ENCODE measurements at places on chromosomes 11 and 22.

DNA sequence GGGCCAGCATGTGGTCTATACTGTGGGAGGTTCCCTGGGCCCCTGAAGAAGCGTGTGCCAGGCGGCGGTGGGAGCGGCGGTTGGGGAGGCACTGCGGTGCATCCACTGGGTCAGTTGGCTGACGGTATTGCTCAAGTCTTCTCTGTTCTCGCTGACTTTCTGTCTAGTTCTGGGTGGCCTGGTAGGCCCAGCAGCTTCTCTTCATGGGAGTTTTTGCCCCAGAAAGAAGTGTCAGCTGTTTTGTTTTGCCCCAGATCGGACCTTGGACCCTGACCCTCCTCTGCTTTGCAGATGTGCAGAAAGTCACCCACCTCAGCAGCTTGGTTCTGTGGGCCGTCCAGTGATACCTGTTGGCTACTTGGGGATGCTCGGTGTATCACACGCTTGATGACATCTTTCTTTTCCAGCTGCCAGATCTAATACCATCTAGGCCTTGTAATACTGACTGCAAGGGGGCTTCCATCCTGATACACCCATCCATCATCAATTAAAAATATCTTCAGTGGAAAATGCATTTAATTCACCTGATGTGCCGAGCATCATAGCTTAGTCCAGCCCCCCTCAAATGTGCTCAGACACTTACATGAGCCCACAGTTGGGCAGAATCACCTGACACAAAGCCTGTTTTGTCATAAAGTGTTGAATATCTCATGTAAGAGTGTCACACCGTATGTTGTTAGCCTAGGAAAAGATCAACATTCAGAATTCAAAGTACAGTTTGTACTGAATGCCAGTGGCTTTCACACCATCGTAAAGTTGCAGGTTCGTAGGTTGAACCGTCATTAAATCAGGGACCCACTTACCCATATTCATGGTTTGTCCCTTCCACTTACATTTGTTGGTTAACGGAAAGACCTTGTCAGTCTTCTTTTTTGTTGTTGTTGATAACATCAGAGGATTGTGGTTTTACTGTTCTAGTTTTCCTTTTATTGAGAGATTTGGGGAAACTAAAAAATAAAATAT is 13.9 kb downstream of the ZBED4 start:
- DNase-seq, result no peak

DNA sequence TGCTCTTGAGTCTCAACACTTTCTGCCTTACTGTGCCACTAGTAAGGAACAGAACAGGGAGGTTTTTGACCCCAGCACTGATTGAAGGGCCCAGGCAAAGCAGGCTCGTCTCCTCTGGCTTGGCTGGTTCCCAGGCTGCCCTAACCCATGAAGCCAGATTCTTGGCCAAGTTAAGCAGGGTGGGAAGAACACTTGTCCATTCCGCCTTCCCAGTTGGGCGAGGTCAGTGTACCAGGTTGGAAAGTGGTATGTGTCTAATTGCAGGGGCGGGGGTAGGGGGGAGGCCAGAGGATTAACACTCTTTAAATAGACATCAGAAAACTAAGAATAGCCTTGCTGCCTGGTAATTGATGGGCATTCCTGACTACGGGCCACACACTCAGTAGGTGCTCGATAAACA is 14.4 kb downstream of the TIMP3 start:
- DNase-seq, result no peak

DNA sequence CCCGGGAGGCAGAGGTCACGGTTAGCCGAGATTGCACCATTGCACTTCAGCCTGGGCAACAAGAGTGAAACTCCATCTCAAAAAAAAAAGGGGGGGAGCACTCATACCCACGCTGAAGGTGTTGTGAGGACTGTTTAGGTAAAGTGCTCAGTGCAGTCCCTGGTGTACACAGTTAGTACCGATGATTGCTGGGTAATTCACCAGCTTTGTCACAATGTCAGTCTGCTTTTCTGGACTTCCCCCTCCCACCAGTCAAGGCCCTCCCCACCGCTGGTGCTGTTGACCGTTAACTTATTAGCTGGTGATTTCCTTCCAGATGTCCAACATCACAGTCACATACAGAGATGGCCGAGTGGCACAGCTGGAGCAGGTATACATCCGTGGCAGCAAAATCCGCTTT is 11.9 kb downstream of the SNRPD3 start:
- DNase-seq, result no peak

DNA sequence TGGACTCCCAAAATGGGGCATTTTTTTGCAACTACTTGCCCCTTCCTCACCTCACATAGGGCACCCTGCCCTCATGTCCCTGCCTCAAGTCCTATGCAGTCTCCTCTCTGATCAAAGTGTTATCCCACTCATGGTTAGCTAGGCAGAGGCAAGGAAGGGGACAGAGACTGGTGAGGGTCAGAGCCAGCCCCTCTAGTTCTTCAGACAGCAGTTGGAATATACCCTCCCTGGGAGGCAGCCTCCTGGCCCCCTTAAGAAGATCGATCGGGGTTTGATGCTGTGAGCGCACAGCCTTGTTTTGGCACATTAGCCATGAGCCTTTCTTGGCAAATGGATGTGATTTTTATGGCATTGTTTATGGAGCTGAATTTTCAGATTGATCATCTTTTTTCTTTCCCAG is 436.9 kb downstream of the BUD13 start:
- DNase-seq, result no peak

- DNase-seq, result no peak
Observed at GRCh38 chr11:123487157-123487744, 57.2 kb downstream of the GRAMD1B start.

- DNase-seq, result no peak
Observed at GRCh38 chr11:16993495-16993894, 20.7 kb downstream of the PLEKHA7 start.

DNA sequence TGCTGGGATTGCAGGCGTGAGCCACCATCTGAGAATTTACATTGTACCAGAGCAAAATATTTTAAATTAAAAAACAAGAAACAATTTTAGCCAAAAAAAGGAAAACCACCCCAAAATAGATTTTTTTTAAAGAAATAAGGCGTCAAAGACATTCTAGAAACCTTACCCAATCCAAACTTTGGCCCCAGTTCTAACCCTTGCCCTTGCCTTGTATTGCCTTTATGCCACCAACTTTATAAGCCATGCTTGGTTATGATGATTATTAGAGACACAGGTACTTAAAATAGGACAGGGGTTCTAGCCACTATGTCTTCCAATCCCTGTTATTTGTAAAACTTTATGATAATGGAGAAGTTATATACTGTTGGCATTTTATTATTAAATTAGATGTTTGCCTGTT is 11.8 kb downstream of the C11orf54 start:
- no peak for DNase-seq

- no peak for DNase-seq
Observed at GRCh38 chr11:96388891-96389719, 607 bp downstream of the CCDC82 start.

GRCh38 chr11:126511475-126512115 is 156.1 kb downstream of the ST3GAL4 start:
- DNase-seq, result no peak

DNA sequence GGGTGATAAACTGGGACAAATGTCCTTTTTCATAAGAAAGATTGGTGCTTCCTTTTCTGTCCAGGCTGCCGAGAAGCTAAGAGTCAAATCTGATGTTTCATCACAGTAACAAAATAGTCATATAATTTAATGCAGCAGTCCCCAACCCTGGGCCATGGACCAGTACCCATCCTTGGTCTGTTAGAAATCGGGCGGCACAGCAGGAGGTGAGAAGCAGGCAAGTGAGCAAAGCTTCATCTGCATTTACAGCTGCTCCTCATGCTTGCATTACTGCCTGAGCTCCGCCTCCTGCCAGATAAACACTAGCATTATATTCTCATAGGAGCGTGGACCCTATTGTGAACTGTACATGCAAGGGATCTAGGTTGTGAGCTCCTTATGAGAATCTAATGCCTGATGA is 26.2 kb downstream of the PRR14L start:
- no peak for DNase-seq

DNA sequence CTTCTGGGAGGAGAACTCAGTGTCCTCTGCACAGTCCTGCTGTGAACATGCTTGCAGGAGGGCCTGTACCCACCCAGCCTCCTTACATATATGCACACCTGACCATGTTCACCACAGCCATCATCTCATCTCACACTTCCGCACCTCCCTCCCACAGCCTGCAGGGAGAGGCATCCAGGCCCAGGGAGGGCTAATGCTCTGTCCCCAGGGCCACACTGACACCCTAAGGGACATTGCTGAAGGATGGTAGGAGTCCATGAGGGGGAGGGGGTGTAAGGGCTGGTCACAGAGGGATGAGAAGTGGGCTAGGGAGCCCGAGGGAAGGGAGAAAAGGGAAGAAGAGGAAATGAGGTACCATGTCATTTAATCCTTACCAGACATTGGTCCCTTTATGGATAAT is 4.4 kb upstream of the KCNC1 start:
- no peak for DNase-seq

GRCh38 chr11:126901783-126902182 is 98.8 kb downstream of the KIRREL3 start:
- no peak for DNase-seq

- DNase-seq, result no peak
Observed at GRCh38 chr11:1340111-1340510, 30.7 kb upstream of the TOLLIP start.

DNA sequence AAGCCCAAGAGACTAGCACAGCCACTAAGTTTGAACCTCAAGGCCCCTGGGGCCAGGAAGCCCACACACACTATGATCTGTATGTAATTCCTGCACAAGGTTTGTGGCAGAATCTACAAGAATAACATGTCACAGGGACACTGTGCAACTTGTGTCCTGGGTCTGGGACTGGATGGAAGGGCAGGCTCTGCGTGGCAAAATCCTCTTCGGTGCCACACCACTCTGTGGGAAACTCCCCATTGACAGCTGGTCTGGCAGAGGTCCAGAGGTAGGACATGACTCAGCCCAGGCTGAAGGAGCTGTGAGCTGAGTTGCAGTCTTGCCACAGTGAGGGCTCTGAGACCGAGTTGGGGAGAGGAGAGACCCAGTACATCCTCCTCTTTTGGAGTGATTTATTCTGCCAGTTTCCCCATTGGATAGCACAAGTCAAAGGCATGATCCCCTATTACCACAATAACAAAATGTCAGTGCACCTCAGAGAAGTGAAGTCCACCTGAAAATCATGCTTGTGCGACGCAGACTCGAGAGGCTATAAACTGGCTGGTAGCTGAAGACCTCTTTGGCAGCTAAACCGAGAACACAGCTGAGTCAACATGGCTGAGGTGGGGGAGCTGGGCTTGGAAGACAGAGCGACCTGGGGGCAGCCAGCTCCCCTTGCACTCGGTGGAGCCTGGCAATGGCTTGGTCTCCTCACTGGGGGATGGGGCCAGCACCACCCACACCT is 23.3 kb upstream of the SERPIND1 start:
- no peak for DNase-seq

GRCh38 chr11:55902308-55902707 is 12.1 kb downstream of the OR5W2 start:
- DNase-seq, result no peak

GRCh38 chr11:116733969-116734508 is 38.7 kb downstream of the BUD13 start:
- DNase-seq, result no peak

DNA sequence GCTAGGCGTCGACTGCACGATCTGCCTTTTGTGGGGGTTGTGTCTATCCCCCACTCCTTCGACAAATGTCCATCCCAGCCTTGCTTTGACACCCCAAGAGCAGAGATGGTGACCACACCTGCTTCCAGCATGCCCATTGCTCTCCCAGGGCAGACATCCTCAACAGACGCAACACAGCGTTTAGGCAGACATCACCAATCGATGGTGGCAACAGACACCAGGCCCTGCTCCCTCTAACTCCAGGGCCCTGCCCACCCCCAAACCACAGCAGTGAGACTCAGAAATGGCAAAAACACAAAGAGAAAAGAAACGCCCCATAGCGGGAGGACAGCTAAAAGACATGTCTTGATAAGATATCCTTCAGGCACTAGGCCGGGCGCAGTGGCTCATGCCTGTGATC is 150.9 kb downstream of the CRYBB2 start:
- no peak for DNase-seq

GRCh38 chr22:39110631-39111561 is 13.9 kb downstream of the APOBEC3H start:
- DNase-seq, result no peak

GRCh38 chr11:79671401-79671800 is 230.6 kb upstream of the TENM4 start:
- DNase-seq, result no peak

DNA sequence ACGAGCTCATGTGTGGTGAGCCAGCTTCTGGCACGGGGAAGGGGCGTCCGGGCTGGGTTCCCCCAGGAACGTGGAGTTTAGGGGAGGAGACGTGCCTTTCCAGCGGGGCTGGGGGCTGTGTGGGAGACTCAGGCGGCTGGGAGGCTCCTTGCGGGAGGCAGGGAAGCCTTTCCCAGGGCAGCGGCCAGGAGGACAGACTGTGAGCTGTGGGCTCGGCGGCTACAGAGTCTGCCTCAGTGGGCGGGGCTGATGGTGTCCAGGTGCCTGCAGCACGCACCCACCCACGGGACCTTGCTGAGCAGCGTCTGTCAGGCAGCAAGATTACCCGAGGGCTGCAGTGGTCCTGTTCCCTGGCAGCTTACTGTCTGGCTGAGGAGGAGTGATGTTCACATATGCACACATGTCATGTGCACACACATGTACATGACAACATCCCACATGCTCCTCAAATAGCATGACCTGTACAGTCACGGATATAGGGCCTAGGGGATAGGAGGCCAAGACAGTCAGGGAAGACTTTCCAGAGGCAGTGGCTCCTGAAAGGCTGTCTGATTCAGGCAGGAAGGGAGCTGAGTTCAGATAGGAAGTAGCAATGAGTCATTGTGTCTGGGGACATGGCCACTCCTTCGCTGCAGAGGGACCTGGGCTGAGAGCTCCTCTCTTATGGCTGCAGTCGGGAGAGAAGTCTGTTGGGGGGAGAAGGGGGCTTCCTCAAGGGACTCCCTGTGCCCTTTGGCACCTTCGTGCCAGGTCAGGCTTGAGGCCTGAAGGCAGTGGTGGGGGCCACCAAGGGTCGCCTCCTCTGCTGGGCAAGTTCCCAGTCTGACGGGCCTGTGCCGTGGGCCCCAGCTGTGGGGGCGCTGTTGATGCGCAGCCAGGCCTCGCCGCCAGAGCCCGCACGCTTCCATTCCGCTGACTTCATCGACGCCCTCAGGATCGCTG is 23.3 kb upstream of the PPP6R3 start:
- DNase-seq, result no peak

DNA sequence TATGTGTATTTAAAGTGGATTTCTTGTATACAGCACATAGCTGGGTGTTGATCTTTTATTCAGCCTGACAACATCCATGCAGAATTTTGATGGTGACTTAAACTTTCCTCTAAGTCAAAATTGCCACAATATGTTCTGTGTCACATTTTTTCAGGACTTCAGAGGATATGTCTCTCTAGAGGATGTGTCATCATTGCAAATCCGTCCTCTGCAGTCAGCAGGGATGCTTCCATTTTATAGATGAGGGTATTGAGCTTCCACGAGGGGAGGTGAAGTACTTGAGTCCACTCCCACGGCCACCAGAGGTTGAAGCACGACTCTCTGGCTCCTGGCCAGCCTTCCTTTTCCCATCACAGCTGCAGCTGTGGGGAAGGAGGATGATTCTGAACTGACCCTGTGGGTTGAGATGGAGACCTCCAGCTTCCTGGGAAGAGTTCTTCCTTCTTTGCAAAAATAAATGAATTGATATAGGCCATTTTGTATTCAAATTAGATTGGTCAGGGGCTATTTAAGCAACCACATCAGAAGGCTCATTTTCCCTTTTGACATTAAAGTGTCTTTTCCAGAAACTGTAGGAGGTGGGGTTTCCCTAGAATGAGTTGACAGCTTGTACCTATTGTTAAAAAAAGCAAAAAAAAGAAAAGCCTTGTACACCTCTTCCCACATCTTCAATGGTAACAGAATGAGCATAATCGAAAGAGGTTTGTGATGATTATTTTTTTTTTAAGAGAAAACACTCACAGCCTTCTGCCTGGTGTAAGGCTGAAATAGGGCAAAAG is 55.2 kb upstream of the MYEOV start:
- no peak for DNase-seq
